CD4-positive, alpha-beta T cell (primary cell): ENCODE measurements at places on chromosomes 5 and 9. TPM values are rescaled to one million over a fixed set of nuclear protein-coding genes. Genes with fewer than 3 reads are reported as not detected.

DNA sequence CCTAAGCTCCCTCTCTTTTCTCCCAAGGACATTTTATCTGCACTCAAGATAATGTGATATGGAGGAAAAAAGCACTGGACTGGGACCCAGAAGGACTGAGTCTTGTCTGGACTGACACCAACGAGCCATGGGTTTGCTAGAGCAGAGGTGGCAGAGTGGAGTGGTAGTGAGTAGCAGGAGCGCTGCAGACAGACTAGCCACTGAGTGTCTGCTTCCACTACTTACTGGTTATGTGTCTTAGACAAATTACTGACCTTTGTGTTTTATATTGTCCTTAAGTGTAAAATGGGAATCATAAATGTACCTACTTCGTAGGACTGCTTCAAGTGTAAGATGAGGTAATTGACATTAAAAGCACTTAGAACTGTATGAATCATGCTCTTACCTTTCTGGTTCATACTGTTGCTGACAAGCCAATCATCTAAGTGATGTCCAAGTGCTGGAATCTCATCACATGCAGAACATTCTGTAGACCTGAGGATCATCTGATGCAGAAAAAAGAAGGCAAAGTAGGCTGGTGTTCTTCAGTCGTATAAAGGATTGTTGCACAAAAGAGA, 12.5 kb upstream of the PRLR start:
- H3K27ac ChIP-seq: no peak overlapping the region
- H3K4me3 ChIP-seq: no peak overlapping the region

GRCh38 chr5:69512740-69513260, 20.2 kb downstream of the OCLN start:
- H3K4me1 ChIP-seq: no peaks in the 10 kb centered on the region
- H3K27ac ChIP-seq: no peak overlapping the region
- H3K4me3 ChIP-seq: no peak overlapping the region

DNA sequence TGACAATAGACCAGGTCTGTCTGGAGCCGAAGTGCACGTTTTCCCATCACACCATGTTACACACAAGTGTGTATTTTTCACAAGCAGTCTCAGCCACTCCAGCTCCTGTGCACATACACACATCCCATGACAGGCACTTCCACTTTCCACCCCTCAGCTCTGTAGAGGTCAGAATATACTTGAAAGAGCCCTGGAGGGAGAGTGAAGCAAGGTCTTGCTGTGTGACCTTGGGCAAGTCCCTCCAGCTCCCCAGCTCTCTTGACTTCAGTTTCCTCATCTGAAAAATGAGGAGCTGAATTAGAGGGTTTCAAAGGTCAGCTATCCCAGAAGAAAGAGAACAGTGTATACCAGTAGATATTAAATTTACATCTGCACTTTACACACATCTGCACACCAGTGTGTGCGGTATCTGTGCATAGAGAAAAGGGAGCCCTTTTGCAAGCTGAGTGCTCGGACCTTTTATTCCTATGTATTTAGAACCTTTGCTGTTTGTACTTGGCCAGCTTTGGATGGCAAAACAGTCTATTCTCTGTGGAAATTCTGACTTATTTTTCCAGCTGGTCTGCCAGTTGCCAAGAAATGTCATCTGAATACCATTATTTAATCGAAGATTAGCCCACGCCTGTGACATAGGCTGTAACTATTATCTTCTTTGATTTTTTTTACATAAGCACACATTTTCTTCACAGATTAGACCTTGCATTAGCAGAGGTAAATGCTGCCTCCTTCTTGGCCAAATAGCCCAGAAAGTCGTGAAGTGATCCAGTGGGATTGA, 528.0 kb downstream of the BNC2 start:
- H3K4me1 ChIP-seq: no peaks in the 10 kb centered on the region
- no peaks in the 10 kb centered on the region for H3K36me3 ChIP-seq
- H3K27me3 ChIP-seq: no peaks in the 10 kb centered on the region
- no peak overlapping the region for H3K4me3 ChIP-seq

DNA sequence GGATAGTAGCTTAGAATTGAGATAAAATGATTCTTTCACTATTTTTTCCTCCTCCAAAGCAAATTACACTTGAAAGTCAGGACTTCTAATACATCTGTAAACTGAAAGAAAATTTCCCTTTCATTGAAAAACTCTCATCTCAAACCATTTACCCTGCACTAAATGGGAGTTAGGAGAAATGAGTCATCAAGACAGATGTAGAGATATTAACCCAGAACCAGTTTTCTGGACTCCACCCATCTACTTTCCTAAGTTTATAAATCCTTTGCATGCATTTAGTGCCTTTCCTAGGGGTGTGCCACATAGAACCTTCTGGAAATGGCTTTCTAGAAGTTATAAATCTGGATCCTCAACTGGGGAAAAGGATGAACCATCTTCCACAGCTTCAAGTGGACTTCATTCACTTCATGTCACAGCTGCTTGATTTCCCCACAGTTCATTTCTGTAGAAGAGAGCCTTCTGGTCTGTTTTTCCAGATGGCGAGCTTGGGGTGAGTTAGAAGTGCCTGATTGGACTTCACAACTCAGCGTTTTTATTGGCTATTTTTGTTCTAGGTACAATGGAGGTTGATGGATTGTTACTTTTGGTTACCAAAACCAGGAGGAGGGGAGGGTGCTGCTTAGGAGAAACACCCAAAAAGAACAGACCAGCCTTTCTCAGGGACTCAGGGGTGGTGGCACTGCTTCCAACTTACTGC, 72.5 kb upstream of the GPR151 start:
- no peaks in the 10 kb centered on the region for H3K27me3 ChIP-seq
- no peak overlapping the region for H3K4me3 ChIP-seq
- H3K36me3 ChIP-seq: no peaks in the 10 kb centered on the region
- H3K27ac ChIP-seq: no peak overlapping the region

- H3K36me3 ChIP-seq: no peaks in the 10 kb centered on the region
- DNase-seq: no peak
- no peak overlapping the region for H3K4me3 ChIP-seq
- H3K27me3 ChIP-seq: no peaks in the 10 kb centered on the region
These were observed 158.5 kb downstream of the SLIT3 start for GRCh38 chr5:169142264-169142970.

DNA sequence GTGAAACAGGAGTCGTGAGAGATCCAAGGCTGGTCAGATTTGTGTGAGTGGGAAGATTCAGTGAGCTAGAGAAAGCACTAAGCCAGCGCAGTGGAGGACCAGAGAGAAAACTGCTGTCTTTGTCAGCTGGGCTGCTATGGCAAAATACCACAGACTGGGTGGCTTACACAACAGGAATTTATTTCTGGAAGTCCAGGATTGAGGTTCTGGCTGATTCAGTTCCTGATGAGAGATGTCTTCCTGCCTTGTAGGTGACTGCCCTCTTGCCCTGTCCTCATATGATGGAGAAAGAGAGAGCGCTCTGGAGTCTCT, 24.2 kb upstream of the ANKRD33B start:
- H3K4me3 ChIP-seq: no peak overlapping the region
- no peaks in the 10 kb centered on the region for H3K36me3 ChIP-seq
- peaks cover 5% of the 10 kb centered on the region for H3K27me3 ChIP-seq
- H3K27ac ChIP-seq: no peak overlapping the region

DNA sequence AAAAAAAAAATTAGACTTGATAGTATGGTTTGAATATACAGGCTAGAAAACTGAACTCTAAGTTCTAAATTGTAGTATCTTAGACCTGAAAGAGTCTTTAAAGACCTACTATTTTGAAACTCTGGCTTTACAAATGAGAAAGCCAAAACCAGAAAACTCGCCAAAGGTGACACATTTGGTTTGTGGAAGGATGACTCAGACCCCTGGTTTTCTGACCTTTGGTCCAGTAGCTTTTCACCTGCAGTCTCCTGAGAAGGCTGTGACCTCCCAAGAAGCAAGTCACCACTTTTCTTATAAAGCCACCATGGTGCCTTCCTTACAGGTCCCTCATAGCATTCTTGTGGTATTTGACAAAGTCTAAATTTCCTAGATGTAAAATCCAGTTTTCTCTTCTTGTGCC, 102.1 kb upstream of the CEP78 start:
- H3K27me3 ChIP-seq: no peaks in the 10 kb centered on the region
- no peak for DNase-seq
- H3K36me3 ChIP-seq: no peaks in the 10 kb centered on the region
- no peaks in the 10 kb centered on the region for H3K4me1 ChIP-seq

DNA sequence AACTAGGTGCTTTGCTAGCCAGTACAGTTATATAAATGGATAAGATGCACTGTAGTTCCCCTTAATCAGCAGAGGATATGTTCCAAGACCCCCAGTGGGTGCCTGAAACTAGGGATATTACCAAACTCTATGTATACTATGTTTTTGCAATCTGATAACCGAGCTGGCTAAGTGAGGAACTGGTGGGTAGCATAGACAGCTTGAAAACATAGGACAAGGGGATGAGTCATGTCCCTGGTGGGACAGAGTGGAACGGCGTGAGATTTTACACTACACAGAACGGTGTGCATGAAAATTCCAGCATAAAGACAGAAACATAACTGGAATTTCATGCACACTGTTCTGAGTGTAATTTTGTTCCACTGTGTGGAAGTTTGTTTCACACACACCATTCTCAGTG, 86.9 kb downstream of the BASP1 start:
- DNase-seq: no peak
- no peaks in the 10 kb centered on the region for H3K36me3 ChIP-seq
- no peaks in the 10 kb centered on the region for H3K4me1 ChIP-seq
- no peaks in the 10 kb centered on the region for H3K27me3 ChIP-seq
- H3K27ac ChIP-seq: no peak overlapping the region

GRCh38 chr5:149959406-149960236, 937 bp upstream of the SLC26A2 start:
- H3K4me1 ChIP-seq: peaks cover 28% of the 10 kb centered on the region
- H3K27ac ChIP-seq: peak overlapping the region; percentile 87
- peak overlapping the region; percentile 98 for H3K4me3 ChIP-seq
- no peaks in the 10 kb centered on the region for H3K27me3 ChIP-seq
- no peaks in the 10 kb centered on the region for H3K36me3 ChIP-seq

DNA sequence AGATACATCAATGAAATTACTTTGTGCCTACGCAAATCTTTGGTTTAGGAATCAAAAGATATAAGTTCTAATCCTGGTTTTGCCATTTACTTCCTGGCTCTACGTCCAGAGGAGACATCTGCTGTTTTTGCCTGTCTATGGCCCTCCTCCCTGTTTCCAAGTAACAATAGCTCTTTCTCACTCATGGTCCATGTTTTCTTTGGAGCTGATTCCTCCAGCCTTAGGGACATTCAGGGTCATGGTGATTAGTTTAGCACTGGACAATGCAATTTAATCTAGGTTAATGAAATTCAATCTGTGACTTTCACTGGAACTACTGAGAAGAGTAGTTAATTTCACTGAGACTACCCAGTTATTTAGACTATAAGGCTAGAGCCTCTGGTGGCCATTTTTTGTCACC, 170.6 kb downstream of the SEMA6A start:
- no peaks in the 10 kb centered on the region for H3K4me1 ChIP-seq
- H3K27me3 ChIP-seq: no peaks in the 10 kb centered on the region
- no peaks in the 10 kb centered on the region for H3K36me3 ChIP-seq
- H3K4me3 ChIP-seq: no peak overlapping the region
- no peak overlapping the region for H3K27ac ChIP-seq

GRCh38 chr9:22009506-22009867, 382 bp upstream of the CDKN2B start:
- DNase-seq: no peak
- peaks cover 67% of the 10 kb centered on the region for H3K27me3 ChIP-seq
- H3K27ac ChIP-seq: no peak overlapping the region
- no peaks in the 10 kb centered on the region for H3K36me3 ChIP-seq

DNA sequence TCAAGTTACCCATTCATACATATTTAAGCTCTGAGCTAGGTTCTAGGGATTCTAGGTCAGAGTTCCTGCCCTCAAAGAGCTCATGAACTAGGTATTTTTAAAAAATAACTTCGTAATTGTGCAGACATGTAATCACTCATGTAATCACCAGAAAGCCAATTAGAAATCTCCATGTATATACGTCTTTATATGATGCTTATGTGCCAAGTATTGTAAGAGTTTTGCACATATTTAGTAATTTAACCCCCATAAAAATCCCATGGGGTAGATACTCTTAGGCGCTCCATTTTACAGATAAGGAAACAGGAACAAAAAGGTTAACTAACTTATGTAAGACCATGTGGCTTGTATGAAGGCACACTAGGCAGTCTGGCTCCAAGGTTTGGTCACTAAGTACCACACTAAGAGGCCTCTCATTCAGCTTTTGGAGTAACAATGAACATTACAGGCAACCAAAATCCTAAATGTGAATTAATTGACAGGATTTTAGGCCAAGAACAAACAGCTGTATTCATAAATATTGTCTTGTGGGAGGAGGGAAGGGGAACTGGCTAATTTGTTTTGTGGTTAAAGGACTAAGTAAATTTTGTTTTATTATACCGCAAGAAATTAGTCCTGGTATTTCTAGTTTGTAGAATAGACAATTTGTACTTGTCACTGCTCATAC, 1.7 kb upstream of the OTULINL start:
- no peaks in the 10 kb centered on the region for H3K36me3 ChIP-seq
- peaks cover 27% of the 10 kb centered on the region for H3K4me1 ChIP-seq
- H3K4me3 ChIP-seq: no peak overlapping the region

DNA sequence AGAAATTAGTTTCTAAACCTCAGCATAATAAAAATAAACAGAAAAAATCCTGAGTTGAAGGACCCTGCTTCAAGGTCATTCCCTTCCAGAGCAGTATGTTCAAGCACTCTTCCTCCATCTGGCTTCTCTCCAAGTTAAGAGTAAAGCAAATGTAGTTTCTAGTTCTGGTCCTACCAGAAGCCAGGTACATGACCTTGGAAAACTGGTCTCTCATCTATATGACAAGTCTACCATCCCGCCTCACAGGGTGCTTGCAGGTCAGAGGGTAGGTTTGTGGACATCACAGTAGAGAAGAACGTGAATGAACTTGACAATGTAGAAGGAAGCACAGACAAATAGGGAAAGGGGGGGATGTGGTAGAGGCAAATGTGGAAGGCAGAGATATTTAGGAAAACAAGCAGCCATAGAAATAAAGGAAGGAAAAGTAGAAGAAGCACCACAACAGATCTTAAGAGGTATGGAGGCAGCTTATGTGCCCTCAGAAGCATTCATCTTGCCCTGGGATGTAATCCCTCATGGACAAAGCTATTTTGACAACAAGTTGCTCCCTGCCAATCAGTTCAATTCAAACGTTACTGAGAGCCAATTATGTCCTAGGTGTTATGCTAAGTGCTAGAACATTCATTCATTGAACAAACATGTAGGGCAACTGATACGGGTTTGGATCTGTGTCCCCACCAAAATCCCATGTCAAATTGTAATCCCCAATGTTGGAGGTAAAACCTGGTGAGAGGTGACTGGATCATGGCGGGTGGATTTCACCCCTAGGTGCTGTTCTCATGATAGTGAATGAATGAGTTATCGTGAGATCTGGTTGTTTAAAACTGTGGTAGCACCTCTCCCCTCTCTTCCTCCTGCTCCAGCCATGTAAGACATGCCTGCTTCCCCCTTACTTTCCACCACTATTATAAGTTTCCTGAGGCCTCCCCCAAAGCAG, 23.7 kb upstream of the CTNNAL1 start:
- no peak overlapping the region for H3K27ac ChIP-seq
- H3K36me3 ChIP-seq: peaks cover 68% of the 10 kb centered on the region
- no peak overlapping the region for H3K4me3 ChIP-seq
- no peak for DNase-seq
- no peaks in the 10 kb centered on the region for H3K27me3 ChIP-seq

PTPN3 gene
- total RNA-seq: not detected

CDC25C gene
- total RNA-seq: not detected

MLANA gene
- total RNA-seq: not detected

AQP3 gene
- total RNA-seq: 106 TPM
